AG09309 (cell line): ENCODE measurements at places on chromosomes 1 and 21.

DNA sequence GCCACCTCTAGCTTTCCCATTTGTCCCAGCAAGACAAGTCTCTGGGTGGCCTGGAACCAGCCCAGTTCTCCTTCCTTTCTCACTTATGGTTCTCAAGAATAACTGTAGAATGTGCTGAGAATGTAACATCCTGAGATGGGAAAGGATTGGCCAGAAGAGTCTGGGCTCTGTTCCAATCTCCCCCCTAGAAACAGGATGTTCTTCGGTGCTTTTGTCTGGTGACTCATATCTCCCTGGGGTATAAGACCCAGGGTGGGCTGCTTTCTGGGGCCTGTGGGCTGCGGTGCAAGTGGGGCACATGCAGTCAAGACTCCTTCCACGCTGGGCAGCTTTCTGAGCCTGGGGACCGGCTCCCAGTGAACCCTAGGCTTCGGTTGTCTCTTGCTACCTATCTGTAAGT is 251.2 kb upstream of the POU3F1 start:
- DNase-seq, result no peak

DNA sequence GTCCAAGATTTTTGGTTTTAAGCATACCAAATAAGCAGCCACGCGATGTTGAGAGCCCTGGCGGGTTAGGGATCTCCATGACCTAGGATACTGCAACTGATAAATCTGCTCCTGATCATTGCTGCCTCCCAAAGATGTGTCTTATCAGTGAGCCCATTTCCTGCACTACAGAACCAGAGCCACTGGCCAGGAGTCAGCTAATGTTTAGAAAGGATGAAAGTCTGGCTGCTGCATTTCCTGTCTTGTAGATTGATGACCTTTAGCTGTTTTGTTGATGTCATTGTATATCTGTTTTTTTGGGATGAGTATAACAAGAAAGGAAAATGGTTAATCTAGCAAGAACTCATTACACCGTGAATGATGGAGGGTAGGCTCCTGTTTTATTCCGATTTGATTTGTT is 74.5 kb downstream of the C1orf21 start:
- DNase-seq, result no peak

- DNase-seq, result no peak
These were observed 15.0 kb upstream of the F5 start for GRCh38 chr1:169601096-169601881.

DNA sequence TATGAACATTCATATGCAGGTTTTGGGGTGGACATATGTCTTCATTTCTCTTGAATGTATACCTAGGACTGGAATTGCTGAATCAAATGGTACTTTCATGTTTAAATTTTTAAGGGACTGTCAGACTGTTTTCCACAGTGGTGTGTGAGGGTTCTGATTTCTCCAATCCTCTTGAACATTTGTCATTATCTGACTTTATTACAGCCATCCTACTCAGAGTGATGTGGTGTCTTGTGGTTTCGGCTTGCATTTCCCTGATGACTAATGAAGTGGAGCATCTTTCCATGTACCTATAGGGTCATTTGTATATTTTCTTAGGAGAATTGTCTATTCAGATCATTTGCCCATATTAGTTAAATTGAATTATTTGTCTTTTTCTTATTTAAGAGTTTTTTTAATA is 35.4 kb upstream of the ZNF281 start:
- DNase-seq, result peak; percentile 25

- DNase-seq, result no peak
These were observed 19.4 kb downstream of the PANK4 start for GRCh38 chr1:2506901-2507565.

GRCh38 chr1:239987103-239987745 is 104.5 kb upstream of the FMN2 start:
- peak; percentile 13 for DNase-seq

- DNase-seq, result no peak
These were observed 3.3 kb upstream of the FMOD start for GRCh38 chr1:203354246-203354645.

DNA sequence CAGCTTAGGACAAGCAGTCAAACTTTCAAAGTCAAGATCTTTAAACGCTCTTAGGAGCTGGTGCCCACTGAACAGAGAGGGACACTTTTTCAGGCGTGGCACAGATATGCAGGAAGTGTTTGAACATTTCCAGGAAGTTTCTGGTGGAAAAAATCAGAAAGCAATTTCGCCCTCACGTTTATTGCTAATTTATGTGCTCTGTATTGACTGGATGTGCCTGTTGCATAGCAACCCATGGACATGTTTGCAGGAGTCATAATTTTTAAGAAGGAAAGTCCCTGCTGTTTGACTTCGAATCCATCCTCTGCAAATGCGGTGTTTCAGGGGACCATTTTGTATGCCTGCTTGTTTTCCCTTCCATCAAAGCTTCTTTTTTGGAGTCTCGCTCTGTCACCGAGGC is 239.9 kb upstream of the IRF2BP2 start:
- no peak for DNase-seq

- no peak for DNase-seq
These were observed 7.5 kb downstream of the RIPK4 start for GRCh38 chr21:41759214-41759840.

- no peak for DNase-seq
These were observed 180.3 kb upstream of the ATP1B1 start for GRCh38 chr1:168926236-168926635.

DNA sequence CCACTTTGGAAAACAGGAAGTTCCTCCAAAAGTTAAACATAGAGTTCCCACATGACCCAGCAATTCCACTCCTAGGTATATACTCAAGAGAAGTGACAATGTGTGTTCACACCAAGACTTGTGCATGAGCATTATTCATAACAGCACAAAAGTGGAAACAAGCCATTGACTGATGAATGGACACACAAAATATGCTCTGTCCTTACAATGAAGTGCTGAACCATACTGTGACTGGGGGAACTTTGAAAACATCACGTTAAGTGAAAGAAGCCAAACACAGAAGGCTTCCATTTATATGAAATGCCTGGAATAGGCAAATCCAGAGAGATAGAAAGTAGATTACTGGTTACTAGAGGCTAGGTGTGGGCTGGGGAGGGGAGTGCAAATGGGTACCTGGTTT is 150.3 kb downstream of the ZSCAN20 start:
- DNase-seq, result no peak

DNA sequence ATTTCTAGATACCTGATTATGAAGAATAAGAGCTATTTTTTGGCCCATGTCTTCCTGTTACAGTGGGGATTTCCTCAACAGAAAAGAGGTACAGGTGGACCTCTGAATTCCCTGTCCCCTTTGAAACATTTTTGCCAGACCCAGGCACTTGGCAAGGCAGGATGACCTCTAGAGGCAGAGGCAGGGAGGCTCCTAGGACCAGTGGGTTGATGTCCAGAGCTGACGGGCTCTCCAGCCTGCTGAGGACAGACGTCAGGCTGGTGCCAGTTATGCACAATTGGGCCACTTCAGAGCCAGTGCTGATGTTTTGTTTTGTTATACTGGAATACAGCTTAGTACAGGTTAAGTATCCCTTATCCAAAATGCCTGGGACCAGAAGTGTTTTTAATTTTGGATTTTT is 18.5 kb upstream of the A3GALT2 start:
- no peak for DNase-seq

- DNase-seq, result no peak
These were observed 10.7 kb downstream of the AKIRIN1 start for GRCh38 chr1:39001516-39002421.

GRCh38 chr1:164930241-164930640 is 371.3 kb downstream of the PBX1 start:
- DNase-seq, result no peak

DNA sequence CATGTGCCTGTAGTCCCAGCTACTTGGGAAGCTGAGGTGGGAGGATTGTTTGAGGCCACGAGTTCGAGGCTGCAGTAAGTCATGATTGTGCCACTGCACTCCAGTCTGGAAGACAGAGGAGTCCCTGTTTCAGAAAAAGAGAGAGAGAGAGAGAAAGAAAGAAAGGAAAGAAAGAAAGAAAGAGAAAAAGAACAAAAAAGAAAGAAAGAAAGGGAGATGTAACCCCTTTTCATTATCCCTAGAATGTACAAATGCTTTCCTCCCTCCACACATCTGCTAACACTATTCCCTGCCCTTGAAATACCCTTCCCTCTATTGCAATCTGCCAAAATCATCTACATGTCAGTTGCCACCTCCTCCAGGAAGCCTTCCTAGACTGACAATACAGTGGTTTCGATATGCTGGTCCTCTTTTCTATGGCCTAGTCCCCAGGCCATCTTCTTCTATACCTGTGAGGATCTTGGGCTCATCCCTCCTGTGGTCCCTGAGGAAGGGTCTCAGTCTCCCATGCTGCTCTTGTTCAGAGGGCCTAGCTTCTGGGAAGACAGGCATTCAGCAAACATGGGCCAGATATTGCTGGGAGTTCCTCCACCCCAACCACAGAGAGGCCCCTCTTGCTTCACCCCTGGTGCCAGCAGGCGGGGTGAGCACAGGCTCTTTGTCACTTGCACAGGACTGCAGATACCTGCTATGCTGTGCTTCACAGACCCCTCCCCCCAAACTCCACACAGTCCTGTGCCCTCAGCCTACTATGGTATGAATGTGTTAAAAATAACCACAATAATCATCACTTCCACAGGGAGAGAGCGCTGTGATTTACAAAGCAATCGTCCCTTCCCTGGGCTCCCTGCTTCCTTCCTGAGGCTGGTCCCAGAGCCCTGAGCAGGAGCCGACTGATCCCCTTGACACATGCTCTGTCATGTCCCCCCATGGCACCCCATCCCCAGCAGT is 14.1 kb downstream of the ADGRB2 start:
- no peak for DNase-seq

GRCh38 chr1:17700945-17701810 is 54.0 kb upstream of the ACTL8 start:
- DNase-seq, result no peak

DNA sequence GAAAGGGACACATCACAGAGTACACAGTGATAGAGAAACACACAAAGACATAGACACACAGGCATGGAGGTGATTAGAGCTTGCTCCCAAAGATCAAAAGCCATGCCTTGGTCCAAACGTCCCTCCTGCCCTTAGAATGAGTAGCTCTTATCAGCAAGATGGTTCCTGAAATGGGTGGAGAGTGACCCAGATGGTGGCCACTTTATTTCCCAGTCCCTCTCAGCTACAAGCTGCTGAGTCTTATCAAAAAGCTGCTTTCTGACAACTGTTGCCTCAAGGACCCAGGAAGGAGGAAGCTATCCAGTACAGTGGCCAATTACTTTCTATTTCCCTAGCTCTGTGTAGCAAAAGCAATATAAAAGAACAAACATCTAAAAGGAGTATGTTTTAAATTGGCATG is 7.7 kb upstream of the CLCA1 start:
- no peak for DNase-seq

DNA sequence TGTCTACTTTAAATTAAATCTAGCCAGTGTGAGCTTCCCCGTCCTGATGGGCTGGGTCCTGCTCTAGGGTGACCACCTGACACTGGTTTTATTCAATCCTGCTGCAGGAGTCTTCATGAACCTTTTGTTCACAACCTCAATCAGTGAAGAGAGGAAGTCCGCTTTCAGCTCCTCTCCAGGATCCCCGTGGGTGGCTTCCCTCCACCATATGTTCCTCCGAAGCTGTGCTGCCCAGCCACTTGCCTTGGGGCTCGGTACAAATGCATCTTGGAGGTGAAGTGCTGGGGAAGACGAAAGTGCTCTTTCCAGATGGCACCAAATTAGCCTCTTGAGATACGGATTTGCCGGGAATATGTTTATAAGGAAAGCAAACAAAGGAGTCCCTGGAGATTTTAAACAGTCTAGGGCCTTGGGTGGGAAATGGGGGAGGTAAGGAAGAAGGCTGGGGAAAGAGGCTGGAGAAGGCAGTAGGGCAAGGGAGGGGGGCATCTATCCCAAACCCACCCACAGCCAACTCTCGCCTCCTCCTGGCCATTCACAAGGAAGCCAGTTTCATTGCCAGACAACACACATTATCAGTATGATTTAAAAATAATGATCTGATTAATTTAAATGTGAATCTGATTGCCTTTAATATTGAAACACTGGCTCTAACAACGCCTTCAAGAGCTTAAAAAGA is 430.8 kb downstream of the DISC1 start:
- DNase-seq, result no peak

DNA sequence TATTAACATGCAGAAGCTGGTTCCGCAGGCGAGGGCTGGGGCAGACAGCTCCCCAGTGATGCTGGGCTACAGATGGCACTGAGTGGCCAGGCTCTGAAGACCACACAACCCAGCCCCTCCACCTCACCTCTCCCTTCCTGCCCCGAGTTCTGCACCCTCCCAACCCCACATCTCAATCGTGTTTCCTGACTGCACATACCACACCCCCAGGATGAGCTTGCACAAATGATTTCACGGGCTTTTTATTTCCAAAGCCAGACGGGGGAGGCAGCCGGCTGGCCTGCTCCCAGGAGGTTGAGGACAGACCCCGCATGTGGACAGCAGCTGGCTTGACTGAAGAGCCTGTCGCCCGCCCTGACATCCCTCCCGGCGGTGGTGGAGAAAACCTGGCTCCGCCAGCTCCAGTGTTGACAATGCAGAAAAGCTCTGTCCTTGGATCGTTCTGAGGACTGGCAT is 21.4 kb upstream of the ALDH4A1 start:
- no peak for DNase-seq
